NCI-H2107 (cell line): ENCODE measurements at places on chromosomes 3 and 15.
A peak's percentile ranks its signal among the peaks of the same experiment; 100 is the strongest.

- peak; percentile 67 for DNase-seq
These were observed 1.6 kb downstream of the TSC22D2 start for GRCh38 chr3:150409512-150410310.

DNA sequence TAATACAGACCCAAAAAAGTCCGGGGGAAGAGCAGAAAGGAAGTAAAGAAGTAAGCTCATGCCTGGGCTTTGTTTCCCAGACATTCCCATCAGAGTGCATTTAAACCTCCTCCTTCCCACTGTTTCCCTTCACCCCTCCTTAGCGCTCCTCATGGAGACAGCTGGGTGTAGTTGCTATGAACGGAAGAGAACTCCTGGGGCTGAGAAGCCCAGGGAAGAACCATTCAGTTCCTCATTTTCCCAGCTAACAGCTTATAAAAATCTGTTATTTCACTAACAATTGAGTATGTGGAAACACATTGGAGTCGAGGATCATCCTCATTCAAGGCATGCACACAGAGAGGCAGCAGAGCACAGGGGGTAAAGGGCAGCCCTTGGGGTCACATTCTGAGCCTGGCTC, 299.3 kb downstream of the SHQ1 start:
- no peak for DNase-seq

DNA sequence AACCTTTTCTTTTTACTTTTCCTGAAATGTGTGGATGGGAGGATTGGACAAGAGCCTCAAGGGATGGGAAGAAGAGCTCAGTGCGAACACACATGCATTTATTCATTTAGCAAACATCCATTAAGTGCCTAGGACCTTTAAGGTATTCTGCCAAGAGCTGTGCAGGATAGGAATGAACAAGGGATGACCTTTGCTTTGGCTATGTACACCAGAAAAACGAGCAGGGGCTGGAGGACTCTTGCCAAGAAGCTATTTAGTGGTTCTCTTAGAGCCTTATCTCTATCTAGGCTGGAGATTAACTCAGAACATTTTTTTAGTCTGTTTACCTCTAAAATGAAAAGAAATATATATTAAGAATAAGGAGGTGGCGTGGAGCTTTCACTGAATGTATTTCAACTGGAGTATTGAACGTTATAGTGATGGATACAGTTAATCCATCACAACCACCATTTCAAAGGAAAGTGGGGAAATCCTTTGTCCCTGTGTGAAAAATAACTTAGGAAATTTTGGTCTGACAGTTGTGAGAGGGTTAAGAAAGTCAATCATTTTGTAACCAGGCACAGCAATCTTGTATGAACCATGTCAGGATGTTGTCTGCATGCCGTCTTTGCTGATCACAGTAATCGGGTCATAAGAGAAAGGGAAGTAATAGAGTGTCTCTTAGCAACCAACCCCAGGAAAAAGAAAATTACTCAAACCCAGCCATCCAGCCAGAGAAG, 279.0 kb downstream of the LPP start:
- DNase-seq, result no peak

DNA sequence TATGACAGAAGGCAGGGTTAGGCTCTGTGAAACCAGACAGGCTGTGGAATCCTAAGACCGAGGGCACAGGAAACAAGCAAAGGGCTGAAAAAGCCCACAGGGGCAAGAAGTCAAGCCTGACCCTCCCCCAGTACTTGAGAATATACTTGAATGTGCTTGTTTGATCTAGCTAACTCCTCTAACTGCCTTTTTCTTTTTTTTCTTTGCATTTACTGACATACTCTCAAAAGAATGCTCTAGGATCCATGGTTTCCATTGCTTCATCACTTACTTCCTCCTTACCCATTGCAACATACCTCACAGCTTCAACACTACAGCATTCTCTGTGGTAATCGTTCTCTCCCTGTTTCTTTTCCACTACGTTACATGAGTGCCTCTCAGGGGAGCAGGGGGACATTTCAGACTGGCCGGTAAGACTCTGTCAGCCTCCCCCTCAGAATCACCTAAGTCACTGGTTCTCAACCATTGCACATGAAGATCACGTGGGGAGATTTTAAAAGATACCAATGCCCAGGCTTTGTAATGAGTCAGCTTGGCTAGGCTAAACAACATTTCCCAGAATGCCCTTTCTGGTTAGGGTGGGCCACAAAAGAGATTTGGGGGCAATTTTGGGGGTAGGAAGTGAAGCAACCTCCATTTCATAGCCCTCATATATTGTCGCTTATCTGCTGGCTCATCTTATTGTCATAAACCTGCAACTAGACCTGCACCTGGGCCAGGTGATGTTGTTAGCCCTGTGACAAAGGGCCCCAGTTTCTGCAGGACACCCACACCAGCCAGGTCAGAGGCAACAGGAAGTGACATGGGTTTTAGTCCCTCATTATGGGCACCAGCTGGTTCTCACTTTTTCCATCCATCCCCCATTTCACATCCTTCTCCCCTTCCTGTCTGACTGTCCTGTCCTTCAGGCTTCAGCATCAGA, 24.6 kb upstream of the RSL24D1 start:
- DNase-seq, result no peak

GRCh38 chr3:196341137-196341536, 2.9 kb upstream of the TM4SF19 start:
- DNase-seq, result no peak
